ENCODE measurements at places on chromosomes 3 and 15.

DNA sequence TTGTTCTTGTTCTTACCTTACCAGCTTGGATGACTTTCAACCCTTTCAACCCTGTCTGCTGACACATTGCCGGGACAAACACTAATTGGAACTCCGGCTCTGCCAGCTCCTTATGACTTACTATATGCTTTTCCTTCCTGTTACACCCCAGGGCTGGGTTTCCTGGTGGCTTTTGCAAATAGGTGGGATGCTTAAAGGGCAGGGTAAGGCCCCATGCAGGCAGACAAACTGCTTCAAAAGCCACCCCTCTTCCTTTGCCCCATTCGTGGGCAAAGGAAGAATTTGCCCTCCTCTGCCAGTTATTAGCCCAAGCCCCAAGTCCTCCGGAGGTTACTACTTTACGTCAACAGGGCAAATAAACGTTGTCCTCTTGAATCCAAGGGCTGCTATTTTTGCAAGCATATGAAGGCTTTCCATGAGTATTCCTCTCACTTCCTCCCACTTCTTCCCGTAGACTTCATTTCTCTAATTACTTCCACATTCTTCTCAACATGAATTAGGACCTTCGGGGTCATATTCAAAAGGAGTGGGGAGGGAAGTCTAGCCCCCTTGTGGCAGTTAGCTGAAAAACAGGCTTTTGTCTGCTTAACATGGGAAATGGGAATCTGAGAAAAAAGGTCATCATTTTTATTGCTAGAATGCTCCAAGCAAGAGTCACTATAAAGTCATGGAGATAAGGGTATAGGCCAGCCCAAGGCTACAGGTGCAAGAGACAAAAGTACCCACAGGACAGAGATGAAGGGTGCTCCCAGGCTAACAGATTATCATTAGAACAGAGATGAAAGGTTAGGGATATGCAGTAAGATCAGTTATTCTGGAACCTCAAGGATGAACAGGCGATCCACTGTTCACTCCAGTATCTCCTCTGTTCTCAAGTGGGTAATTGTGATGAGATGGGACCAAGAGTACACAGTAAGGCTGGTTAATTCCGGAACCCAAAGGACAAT lies 56.3 kb upstream of the FSTL1 start:
- peak; percentile 4 for DNase-seq

DNA sequence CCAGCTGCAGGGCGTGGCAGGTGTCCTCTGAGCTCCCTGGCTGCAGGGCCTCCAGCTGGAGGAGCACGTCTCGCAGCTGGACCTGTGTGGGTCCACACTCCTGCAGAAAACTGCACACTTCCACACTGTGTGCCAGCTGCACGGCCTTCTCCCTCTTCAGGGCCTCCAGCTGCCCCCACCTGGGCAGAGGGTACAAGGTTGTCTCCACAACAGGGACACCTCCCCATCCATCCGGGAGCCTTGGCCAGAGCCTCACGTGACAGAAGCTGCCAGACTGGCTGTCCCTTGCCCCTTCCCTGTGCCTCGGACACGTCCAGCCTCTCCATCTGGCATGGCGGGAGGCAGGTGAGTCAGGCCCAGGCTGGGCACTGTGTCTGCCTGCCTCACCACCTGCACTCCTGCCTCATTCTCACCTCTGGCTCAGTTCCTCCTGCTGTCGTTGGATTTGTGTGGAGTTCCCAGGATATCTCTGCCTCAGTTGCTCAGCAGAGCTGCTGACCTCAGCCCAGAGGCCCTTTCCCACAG lies 14.5 kb downstream of the SPTBN5 start:
- DNase-seq = no peak

GRCh38 chr15:40088929-40089755 lies 19.5 kb downstream of the BMF start:
- no peak for DNase-seq

- DNase-seq = no peak
Observed at GRCh38 chr3:8555113-8555661, 53.6 kb downstream of the LMCD1 start.

DNA sequence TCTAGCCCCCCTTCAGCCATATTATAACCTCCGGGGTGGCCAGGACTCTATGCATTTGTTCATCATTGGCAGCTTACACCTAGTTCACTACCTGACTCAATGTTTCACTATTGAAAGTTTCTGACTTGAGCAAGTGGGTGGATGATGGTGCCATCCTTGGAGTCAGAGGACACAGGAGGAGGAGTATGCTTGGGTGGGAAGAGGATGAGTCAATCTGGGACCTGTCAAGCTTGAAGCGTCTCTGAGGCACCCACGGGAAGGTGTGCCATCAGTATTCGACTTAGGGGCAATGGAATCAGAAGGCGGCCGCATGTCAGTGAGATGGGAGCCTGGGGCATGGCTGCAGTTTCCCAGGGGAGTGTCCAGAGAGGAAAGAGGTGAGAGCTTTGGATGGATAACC lies 133.3 kb downstream of the EPHB1 start:
- no peak for DNase-seq

DNA sequence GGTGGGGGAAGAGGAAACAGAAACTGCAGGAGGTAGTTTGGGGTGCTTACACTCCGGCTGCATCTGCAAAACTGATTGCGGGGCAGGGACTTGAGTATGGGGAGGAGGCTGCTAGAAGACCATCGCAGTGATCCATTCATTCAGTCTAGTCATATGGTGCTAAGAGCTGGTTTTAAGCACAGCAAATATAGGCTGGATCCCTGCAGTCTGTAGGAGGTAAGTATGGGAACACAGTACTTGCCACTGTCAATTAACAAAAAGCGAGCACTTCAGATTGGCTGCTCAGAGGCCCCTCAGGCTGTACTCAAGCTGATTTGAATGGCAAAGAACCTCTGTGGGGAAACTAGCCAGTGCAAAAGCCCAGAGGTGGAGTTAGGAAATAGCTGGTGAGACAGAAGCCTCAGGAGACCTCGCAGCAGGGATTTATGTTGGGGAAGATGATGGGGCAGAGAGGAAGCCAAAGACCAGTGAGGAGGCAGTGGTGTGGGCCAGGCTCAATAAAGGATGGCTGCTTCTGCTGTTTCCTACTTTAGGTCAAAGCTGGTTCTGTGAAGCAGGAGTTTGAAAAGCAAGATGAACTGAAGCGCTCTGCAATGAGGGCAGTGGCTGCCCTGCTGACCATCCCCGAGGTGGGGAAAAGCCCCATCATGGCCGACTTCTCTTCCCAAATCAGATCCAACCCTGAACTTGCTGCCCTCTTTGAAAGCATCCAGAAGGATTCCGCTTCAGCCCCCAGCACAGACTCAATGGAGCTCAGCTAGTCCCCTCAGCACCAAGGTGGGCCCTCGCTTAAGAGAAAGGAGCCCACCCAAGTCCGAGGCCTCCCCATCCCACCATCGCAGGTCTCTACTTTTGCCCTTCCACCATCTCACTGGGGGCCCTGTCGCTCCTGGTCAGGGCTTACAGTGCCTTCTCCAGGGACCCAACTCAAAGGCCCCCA lies 7.9 kb downstream of the RPL32 start:
- no peak for DNase-seq

- no peak for DNase-seq
Observed at GRCh38 chr3:56885879-56886278, 84.1 kb upstream of the ARHGEF3 start.

- DNase-seq = no peak
Observed at GRCh38 chr3:175489406-175489805, 630.3 kb downstream of the NAALADL2 start.

DNA sequence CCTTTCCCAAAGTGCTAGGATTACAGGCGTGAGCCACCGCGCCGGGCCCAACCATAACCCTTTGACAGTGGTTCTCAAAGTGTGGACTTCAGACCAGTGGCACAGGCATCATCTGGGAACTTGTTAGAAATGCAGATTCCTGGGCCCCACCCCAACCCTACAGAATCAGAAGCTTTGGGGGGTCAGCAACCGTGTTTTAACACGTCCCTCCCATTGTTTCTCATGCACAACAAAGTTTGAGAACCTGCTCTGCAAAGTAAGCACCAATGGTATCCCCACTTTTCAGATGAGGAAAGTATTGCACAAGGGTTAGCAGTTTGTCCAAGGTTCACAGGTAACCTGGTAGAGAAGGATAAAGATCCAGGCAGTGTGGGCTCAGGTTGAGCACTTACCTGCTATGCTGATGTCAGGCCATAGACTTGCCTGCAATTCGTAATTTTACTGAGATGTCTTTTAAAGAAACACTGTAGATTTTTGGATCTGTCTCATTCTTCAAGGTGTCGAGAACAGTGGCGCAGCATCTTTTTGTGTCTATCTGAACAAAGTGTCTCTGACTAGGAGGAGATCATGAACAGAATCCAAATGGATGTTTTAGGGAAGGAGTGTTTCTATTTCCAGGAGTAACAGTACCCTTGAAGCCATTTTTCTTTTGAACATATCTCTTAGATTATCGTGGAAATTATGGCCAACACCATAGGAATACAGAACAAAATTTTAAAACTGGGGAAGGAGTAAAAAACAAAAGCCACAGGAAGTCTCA lies 2.5 kb downstream of the GXYLT2 start:
- no peak for DNase-seq

DNA sequence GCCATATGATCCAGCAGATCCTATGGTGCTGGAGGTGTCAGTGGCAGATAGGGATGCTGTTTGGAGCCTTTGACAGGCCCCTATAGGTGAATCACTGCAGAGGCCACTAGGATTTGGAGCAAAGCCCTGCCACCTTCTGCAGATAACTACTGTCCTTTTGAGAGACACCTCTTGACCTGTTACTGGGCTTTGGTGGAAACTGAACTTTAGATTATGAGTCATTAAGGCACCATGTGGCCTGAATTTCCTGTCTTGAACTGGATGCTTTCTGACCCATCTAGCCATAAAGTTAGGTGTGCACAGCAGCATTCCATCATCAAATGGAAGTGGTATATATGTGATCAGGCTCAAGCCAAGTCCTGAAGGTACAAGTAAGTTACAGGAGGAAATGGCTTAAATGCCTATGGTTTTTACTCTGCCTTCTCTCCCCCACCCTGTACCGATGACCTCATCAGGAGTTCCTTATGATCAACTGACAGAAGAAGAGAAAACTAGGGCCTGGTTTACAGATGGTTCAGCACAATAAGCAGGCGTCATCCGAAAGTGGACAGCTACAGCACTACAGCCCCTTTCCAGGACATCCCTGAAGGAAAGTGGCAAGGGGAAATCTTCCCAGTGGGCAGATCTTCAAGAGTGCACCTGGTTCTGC lies 565.6 kb upstream of the AGTR1 start:
- DNase-seq = no peak

DNA sequence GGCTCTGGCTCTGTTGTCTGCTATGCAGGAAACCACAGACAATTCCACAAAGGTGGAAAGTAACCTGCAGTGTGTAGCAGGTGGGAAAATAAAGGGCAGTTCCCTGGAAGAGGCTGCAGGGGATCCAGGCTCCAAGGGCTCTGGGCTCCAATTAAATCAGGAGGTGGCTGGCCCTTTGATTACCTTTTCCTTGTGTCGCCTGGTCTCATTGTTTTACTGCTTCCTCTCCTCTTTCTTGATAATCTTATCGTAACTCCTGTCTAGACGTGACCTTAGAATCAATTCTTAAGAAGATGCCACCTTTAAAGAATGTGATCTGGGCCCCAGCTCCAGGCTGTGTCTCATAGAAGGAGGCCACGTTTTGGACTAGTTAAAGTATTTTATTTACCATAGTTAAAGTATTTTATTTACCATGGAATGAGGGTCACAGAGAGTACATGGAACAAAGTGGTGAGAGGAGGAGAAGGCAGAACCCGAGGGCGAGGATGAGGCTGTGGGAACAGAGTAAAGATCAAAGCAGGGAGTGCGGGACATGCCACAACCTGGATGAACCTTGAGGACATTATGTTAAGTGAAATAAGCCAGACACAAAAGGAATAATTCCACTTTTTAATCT lies 237.5 kb upstream of the STT3B start:
- DNase-seq = no peak

DNA sequence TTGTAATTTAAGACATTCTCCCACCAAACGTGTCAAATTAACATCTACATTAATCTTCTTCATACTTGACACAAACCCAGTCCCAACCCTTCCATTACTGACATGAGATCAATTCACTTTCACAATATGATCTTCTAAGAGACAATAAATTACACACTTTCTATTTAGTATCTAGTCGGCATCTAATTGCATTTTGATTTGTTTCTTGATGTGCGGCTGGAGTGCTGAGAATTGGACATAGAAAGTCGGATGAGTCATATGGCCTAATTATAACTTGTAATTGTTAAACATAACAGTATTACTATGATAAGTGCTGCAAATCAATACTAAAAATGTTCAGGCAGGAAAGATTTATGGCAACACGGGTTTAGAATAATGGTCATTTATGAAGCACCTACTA lies 78.4 kb upstream of the RORA start:
- DNase-seq = no peak

GRCh38 chr3:4351164-4351855 lies 48.1 kb downstream of the SETMAR start:
- DNase-seq = no peak

GRCh38 chr3:123552095-123552714 lies 32.6 kb downstream of the HACD2 start:
- DNase-seq = no peak

GRCh38 chr3:9397906-9398699 lies 688 bp downstream of the SETD5 start:
- DNase-seq = peak; percentile 35

DNA sequence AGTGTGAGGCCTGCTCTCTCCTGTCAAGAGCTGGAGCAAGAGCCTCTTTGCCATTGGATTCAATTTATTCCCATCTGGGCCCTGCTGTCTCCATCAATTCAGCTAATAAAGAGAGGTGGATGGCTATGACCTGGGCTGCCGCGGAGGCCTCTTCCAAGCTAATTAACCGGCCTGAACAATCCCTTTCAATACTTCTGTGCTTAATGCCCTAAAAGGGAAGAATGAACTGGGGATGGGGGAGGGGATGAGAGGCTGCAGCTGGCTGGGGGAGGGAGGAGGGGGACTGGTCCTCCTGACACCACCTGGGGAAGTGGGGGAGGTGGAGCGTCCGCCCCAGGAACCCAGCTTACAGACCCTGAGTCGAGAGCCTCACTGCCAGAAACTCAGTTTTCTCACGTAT lies 33.4 kb upstream of the PRR23E start:
- DNase-seq = no peak

DNA sequence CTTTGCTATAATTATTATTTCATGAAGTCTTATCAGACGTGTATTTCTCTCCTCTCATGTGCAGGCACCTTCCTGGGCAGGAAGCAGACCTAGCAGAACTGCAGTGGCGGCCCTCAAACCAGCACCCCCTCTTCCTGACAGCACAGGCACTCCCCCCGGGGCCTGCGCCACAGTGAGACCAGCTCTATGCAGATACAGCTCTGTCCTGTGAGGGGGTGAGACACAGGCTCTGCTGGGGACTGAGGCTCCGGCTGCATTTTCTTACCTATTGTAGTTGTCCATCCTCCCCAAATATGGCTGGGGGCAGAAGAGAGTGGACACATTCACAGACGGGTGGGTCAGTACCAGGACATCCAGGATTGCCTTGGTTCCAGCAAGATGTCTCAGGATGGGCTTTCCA lies 5.0 kb downstream of the CISH start:
- DNase-seq = peak; percentile 68

All from CD4-positive, alpha-beta T cell treated with Interleukin-17A for 4 hours (primary cell).